ENCODE measurements at places on chromosomes 1 and 21.

DNA sequence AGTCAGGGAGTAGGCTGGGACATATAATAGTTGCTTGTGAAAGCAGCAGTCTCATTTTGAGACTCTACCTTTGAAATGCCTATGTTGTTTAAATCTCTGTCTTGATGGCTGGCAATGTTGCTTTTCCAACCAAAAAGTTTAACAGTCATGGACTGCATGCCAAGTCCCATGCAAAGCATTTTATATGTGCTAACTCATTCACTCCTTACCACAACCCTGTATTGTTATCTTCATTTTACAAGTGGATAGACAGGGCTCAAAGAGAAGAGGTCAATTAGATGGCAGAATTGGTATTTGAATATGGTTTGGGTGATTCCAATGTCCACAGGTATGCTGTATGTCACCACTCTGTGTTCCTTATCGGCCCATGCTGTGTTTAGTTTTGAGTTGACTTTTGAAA lies 331.4 kb upstream of the USP24 start:
- DNase-seq = no peak

DNA sequence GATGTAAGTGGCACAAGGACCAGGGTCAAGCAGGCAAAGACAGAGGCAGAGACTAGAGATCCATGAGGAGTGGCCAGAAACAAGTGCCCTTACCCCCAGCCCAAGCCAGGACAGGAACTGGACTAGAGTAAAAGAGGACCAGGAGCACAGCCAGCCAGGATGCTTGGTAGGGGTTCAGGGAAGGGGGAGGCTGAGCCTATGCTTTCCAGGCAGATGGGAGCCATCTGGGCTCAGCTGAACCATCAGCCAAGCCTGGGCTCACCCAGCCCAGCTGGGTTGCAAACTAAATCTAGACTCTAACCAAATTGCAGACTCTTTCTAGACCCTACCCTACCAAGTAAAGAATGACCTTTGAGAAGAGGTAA lies 15.2 kb downstream of the PDZK1IP1 start:
- no peak for DNase-seq

- no peak for DNase-seq
Observed at GRCh38 chr1:172938681-172939080, 112.1 kb downstream of the TNFSF18 start.

GRCh38 chr21:43917515-43918384 lies 52.7 kb downstream of the AGPAT3 start:
- DNase-seq = peak; percentile 22

GRCh38 chr21:41393876-41394465 lies 32.1 kb upstream of the MX1 start:
- no peak for DNase-seq

DNA sequence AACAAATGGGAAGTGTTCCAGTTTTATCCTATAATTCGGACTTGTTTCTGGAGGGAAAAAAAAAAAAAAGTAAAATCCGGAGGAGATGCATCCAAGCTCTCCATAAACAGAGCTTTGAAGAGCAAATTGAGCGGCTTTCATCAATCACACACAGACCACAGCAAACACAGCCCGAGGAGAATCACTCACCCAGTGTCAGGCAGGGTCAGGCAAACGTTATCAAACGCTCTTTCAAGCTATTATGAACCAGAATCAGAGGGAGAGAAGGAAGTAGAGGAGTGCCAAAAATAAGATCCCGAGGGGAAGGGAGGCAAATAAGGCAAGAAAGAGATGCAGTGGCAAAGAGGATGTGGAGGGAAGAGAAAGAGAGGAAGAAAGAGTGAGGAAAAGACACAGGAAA lies 188.3 kb upstream of the CAMK1G start:
- DNase-seq = no peak

DNA sequence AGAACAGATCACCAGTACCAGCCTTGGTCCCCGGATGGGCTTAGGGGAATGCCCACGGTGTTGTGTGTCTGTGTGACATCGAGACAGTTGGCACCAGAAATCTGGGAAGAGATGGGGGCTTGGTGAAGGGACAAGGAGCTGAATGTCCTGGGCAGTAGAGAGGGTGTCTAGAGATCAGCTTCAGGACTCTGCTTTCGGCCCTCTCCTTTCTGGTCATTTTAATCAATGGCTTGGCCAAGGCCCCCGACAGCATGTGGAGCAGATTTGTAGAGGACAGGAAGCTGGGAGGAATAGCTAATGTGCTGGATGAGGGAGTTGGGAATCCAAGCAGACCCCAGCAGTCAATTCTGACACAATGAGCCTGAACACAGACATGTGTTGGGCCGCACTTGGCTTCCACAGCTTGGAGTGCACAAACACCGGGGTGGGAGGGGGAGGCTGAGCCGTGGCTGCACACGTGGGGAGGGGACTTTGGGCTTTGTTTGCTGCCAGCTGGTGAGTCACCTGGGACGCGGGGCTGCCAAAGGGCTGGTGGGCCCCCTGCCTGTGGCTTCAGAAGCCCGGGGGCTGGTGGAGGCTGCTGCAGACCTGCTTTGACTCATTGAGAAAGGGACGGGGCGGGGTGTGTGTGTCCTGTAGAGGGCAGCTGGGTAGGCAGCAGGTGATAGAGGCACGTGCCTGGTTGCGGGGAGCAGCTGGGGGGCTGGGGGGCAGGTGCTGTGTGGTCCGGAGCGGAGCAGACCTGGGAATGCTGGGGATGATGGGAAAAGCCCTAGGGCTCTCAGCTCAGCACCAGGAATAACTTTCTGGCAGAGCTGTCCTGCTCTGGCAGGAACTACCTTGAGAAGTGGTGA lies 20.9 kb downstream of the SLC1A7 start:
- no peak for DNase-seq

- DNase-seq = no peak
Observed at GRCh38 chr1:2525572-2525919, 850 bp downstream of the PANK4 start.

DNA sequence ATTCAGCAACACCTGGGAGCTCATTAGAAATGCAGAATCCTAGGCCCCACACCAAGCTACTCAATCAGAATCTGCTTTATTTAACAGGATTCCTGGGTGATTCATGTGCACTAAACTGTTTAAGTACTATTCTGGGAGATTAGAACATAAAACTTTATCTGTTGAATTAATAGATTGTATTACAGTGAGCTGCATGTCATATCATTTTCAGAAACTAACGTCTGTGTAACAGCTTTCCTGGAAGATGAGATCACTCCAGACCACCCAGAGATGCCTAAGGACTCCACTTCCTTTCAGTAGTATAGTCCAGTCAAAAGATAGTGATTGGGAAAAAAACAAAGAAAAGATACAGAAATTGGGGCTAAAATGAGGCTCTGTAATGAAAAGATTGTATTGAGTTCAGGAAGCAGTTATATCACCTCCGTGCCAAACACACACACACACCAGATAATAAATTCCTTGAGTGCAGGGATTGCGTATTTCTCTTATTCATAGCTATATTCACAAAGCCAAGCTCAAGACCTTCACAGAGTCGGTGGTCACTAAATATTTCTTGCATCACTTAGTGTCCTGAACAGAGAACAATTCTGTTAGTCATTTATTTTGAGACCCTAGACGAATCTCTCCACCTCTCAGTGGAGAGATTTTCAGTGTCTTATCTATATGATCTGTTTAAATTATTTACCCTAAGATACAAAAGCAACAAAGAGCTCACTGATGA lies 178.2 kb downstream of the DSCAM start:
- no peak for DNase-seq

DNA sequence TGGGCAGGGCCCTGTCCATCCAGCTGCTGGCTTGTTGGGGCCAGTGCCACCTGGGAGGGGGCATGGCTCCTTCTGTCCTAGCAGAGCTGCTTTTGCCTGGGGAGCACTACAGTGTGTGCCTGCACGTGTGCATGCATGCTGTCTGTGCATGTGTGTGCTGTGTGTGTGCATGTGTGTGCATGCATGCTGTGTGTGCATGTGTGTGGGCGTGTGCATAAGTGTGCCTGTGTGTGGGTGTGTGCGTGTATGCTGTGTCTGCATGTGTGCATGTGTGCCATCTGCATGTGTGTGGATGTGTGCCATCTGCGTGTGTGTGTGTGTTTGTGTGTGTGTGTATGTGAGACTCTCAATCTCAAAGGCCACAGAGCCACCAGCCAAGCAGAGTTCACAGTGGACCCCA lies 8.3 kb upstream of the PRKCZ start:
- DNase-seq = no peak

- peak; percentile 9 for DNase-seq
Observed at GRCh38 chr1:160429125-160429561, 28.8 kb downstream of the VANGL2 start.

DNA sequence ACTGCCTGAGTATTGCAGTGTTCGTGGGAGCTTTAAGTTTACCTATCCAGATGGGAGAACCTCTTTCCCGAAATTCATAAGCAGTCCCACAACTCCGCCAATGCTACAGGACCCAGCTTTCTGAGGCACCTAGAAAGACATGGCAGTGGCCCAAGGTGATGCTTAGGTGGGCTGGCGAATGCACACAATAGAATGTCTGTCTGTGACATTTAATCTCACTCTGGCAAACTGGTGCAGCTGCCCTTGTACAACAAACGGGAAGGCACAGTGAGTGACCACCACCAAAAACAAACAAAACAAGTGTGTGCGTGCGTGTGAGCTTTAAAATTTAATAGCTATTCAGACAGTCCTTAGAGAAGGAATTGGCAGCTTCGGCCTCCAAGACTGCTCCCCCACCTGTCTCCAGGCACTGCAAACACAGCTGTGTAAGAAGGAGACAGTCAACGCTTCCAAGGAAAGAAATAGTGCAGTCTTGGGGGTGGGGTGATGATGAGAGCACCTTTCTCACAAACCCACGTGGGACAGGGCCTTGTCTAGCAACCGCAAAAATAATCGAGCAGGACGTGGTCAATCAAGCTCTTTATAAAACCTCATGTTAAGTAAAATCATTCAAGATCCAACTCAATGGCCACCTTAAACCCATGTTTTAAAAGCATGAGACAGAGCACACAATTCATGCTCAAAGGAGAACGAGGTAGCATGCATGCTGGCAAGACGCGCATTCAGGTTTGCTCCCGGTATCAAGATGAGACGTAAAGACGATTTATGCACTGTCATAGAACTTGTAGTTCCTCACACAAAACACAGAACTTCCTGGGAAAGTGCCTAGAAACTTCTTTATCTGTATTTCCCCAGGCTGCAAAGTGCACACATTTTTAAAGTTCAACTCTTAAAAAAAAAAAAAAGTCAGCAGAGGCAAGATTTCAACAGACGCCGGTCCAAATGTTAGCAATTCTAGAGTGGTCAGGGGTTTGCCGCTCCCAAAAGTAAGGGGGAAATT lies 84.1 kb downstream of the TM2D1 start:
- DNase-seq = no peak

Measured in activated CD4-positive, alpha-beta T cell treated with anti-CD3 and anti-CD28 coated beads, Interleukin-2, amount 50 U/mL, for 1 hour (primary cell).